WTC11 (cell line): ENCODE measurements at places on chromosomes 11 and 22. TPM values are rescaled to one million over a fixed set of nuclear protein-coding genes. Genes with fewer than 3 reads are reported as not detected.

The OR8G1 gene
- not detected in 3 replicates for total RNA-seq

The TMEM121B gene
- total RNA-seq = 7.5 to 8.3 TPM (median 7.7 TPM) in 3 replicates

The GAS2 gene
- total RNA-seq = 1.8 to 3.0 TPM (median 2.4 TPM) in 3 replicates

The HTR3B gene
- total RNA-seq = not detected in 3 replicates

The LRRC75B gene
- total RNA-seq = 17.3 to 19.2 TPM (median 17.6 TPM) in 3 replicates

The ELFN2 gene
- total RNA-seq = 0.87 to 1.8 TPM (median 1.5 TPM) in 3 replicates

The MMP1 gene
- total RNA-seq = 0.11 TPM in 1 of 3 replicates, not detected in the others
